Gastrocnemius medialis (tissue), 4 donors: ENCODE measurements at places on chromosomes 6 and 20.

GRCh38 chr6:72835749-72836148 lies 213.9 kb downstream of the KCNQ5 start:
- DNase-seq, result no peak

DNA sequence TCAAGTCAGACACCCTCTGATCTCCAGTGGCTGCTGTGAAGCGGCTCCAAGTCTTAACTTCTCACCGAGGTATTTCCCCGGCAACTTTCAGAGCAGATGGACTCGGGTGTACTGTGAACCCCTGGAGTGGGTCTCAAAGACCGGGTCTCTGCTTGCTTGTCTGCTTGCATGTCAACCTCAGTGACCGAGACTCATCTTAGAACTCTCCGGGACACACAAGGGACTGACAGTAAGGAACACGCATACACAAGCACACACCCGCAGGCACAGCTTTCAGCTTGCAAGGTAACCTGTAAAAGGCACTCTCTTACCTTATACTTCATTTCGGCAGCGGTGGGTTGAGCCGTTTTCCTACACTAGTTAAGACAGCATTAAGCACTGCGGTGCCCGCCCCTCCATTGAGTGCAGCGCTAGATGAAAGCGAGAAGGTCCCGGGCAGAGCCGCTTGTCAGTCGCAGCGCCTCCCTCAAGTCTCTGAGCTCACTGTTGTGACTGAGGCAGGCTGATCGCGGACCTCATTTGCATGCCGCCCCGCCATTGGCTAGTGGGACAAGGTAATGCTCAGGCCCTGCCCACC lies at the start of gene NEDD9:
Gene NEDD9 (minus strand): TSS at position 476 of the 577 bp plus-strand sequence. CDS start 153 bp downstream, at position 323.
- DNase-seq, result peak; percentile 92

- DNase-seq, result no peak
Measured at GRCh38 chr6:163992701-163993100, 578.2 kb downstream of the QKI start.

DNA sequence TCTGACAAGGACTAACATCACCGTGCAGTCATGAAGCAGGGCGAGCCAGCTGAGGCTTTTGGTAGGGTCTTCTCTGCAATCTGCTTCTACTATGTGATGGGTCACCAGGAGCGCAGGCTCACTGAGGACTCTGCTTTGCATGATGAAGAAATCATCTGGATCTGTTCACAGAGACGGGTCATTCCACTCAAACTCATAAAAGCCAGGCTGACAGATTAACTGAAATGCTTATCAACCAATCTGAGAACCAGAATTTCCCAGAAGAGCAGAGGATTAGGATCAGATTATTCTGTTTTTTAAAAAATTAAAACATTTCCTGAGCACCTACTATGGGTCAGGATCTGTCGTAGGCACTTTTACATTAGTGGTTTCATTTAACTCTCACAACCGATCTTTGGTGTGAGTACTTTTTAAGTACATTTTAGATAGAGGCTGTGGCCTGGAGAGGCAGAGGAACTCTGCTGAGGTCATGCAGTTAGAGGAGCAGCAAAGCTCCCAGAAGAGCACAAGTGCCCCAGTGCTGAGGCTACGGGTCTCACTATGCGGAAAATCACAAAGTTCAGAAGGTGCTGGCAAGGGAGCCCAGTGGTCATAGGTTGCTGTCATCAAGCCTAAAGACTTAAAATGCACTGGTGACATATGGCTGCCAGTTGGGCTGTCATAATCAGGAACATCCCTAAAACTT lies 109.1 kb downstream of the BACH2 start:
- no peak for DNase-seq

- no peak for DNase-seq
Measured at GRCh38 chr6:83086751-83087150, 19.3 kb downstream of the DOP1A start.

GRCh38 chr6:167396068-167396658 lies 71.3 kb downstream of the TTLL2 start:
- no peak for DNase-seq

DNA sequence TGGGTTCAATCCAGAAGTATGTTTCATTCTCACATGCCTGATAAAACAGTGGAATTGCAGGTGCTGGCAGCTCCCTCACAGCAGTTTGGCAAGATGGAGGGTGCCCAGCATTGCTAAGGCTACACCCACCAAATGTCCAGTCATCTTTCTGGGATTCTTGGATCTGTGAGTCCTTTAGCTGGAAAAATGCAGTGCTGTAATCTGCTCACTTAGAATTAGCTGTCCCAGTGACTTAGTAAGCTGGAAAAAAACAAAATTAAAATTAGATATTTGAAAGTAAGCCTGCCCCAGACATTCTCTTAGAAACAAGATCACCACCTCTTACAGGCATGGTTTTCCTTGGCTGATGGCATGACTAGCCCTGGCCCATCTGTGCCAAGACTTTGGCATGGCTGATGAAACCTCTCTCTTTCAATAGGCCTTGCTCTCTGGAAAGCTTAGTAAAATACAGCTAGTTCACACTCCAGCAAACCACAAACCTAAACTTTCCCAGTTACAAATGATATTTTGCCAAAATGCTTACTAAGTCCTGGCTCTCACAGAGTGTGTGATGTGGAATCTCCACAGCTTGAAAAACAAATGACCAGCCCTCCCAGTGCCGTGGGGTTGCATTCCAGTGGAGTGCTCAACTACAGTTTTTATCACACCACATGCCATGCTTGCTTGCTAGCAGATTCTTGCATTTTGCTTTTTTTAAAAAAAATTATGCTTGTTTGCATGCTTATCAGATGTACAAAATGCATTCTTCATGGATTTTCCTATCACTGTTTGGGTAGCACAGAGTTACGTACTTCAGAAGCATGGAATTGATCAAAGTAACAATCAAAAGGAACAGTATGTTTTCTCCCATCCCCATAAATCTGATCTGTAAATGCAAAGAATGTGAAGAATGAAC lies 261.5 kb downstream of the EYA4 start:
- DNase-seq, result peak; percentile 58

DNA sequence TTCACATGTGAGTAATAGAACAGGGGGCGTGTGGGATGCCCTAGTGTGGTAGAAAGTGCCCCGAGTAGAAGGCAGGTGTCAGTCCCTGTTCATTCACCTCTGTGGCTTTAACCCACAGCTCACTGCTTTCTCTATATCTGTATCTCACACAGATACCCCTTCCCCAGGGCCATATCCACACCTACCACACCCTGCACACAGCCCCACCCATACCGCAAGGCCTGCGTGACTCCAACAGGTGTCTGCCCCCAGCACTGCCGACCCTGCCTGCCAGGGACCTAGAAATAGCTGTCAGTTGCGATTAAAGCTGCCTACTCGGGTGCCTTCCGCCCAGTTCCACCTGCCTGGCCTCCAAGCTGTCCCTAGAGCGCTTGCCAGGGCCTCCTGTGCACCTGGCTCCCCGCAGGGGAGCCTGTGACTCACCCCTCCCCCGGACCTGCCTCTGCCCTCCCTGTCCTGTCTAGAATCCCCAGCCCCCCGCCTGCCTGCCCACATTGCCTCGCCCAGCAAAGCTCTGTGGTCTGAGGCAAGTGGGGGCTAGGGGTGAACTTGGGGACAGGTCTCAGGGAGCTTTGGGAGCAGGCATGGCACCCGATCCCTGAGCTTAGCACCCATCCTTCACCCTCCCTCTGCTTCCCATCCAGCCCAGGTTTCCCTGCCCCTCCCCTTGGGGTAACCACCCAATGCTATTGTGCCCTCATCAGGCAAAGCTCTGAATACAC lies 38.3 kb upstream of the ID1 start:
- no peak for DNase-seq

DNA sequence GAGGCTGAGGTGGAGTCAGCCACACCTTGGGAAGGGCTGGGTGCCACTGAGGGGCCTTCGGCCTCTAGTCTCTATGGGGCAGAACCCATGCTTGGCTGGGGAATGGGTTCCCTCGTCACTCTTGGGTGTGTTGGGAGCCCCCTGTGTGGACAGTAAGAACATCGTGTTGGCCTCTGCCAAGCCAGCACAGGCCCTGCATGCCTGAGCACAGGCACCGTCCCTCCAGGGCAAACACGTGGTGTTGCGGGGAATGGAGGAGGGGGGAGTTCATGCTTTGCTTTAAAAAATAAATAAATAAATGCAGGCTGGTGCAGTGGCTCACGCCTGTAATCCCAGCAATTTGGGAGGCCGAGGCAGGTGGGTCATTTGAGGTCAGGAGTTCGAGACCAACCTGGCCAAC lies 63.0 kb downstream of the EZR start:
- DNase-seq, result no peak

GRCh38 chr20:41040855-41041254 lies 12.2 kb downstream of the TOP1 start:
- no peak for DNase-seq

DNA sequence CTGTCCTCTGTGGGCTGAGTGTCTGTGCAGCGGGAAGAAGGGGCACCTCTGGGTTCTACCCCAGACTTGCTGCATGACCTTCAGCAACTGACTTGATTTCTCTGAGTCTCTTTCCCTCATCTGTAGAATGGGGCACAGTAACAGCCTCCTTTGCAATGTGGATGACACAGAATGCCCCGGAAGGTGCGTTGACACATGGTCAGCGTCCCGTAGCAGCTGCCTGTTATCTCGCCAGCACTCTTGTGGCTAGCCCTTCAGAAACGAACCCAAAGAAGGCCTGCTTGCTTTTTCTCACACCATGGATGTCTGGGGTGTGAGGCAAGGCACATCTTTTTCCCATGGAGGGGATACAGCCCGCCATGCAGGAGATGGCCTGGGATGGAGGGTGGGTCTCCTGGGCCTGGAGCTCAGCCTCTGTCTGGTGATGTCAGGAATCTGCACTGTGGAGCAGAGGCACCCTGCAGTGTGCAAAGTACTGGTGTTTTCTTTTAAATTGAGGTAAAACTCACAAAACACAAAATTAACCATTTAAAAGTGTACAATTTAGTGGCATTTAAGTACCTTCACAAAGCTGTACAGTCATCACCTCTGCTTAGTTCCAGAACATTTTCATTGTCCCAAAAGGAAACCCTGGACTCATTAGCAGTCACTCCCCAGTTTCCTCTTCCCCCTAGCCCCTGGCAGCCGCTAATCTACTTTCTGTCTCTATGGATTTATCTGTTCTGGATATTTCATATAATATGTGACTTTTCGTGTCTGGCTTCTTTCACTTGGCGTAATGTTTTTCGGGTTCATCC lies 59.8 kb upstream of the FAM83D start:
- no peak for DNase-seq

GRCh38 chr6:157403686-157404051 lies 22.7 kb downstream of the ZDHHC14 start:
- no peak for DNase-seq

DNA sequence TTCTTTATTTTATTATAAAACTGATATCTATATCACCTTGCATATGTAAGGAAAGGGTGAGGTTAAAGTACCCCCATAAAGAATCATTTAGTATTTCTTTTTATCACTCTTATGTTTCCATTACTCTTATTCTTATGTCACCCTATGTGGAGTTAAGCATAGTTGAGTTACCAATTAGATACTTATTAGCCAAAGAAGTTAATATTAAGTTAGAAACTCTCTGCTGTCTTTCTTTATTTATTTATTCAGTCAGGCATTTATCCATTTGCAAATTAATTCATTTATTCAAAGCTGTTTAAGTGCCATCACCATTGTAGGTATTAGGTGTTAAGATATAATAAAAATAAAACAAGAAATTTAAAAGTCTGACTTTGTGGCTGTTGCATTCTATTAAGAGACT lies 1279.1 kb upstream of the CITED2 start:
- DNase-seq, result no peak

DNA sequence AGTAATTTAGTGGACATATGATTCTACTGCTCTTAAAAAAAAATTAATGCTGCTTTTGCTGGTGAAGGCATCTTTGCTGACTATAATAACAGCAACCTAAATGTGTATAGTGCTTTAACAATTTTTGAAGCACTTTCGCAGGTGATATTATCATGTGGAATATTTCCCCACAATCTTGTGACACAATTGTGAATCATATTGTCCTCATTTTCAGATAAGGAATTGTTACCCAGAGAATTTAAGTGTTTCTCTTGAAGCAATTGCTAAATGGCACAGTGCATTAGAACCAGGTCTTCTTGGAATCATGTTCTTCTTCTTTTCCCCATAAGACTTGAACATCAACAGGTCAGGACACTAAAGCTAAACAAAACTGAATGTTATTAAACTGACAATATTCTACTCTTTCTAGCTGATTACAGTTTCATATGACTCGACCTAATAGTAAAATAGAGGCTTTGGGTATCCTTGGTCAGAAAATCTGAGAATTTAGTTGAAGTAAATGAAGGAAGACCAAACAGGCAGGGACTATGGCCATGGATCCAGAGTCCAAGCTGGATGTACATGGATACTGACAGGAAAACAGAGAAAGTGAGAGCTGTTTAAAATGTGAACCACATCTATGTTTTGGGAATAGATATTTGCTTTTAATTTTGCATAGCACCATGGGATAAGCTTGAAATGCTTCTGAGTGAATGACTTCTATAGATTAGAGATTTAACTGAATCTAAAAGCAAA lies 121.8 kb upstream of the SLC35B3 start:
- DNase-seq, result no peak

DNA sequence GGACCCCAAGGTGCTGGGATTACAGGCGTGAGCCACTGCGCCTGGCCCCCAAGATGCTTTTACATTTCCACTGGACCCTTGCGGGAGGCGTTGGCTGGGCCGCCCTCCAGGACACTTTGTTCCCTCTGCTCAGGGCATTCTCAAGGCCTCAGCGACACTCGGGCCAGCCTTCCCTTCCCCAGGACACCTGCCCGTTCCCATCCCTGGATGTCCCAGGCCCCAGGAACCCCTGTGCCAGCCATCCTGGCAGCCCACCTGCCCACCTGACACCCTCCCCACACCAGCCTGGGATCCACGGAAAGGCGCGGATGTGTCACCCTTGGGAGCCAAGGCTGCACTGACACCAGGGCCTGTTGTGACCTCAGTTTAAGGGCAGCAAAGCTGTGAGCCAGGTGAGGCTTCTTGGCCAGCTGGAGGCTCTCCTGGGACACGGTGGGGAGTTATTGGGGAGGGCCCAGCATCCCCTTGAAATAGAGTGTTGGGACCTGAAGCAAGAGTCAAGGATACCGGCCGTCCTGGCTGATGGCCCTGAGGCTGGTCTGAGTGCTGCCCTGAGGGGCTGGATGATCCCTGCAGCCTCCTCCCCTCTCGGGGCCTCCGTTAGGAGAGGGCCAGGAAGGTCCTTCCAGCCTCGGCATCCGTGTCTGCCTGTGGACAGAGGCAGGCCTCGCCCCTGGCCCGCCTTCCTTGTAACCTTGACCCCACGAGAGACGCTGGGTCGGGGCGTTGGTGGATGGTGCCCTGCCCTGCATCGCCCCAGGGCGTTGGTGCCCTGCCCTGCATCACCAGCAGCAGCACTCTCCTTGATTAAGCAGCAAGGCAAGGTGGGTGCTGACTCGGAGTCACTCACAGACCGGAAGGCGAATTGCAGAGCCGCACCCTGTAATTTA lies 84.2 kb upstream of the BHLHE23 start:
- DNase-seq, result no peak

DNA sequence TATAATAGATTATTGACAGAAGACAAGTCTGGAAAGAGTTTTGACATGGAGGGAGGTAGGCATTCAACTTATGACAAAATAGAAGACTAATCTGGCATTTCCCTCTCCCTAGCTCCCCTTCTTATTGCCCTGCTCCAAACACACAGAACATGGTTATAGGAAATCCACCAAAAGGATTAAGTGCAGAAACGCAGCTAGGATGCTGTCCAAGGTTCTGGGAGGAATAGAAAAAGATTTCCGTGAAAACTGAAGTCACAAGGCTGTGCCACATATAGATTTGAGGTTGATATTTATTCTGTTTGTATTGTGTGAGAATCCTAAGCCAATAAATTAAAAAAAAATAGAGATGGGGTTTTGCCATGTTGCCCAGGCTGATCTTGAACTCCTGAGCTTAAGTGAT lies 107.9 kb upstream of the MAP3K7 start:
- no peak for DNase-seq

- no peak for DNase-seq
Measured at GRCh38 chr6:53038141-53038540, 27.1 kb upstream of the FBXO9 start.

- DNase-seq, result no peak
Measured at GRCh38 chr6:75932067-75932466, 140.4 kb downstream of the IMPG1 start.
